ENCODE measurements at places on chromosomes 5 and 9.

- H3K27ac ChIP-seq = no peak overlapping the region
- H3K36me3 ChIP-seq = no peaks in the 10 kb centered on the region
- no peak overlapping the region for H3K4me3 ChIP-seq
- no peak for DNase-seq
- H3K27me3 ChIP-seq = no peaks in the 10 kb centered on the region
These were observed 40.3 kb downstream of the NNT start for GRCh38 chr5:43643327-43643726.

- no peak for DNase-seq
- peaks cover 14% of the 10 kb centered on the region for H3K4me1 ChIP-seq
- H3K4me3 ChIP-seq = no peak overlapping the region
- no peak overlapping the region for H3K27ac ChIP-seq
- H3K27me3 ChIP-seq = peaks cover 6% of the 10 kb centered on the region
These were observed 11.4 kb upstream of the ANKRD33B start for GRCh38 chr5:10552183-10553143.

GRCh38 chr5:67903656-67904055 is 311.9 kb upstream of the PIK3R1 start:
- DNase-seq = no peak
- H3K36me3 ChIP-seq = no peaks in the 10 kb centered on the region
- no peak overlapping the region for H3K27ac ChIP-seq
- no peak overlapping the region for H3K4me3 ChIP-seq
- H3K27me3 ChIP-seq = no peaks in the 10 kb centered on the region
- H3K4me1 ChIP-seq = no peaks in the 10 kb centered on the region

DNA sequence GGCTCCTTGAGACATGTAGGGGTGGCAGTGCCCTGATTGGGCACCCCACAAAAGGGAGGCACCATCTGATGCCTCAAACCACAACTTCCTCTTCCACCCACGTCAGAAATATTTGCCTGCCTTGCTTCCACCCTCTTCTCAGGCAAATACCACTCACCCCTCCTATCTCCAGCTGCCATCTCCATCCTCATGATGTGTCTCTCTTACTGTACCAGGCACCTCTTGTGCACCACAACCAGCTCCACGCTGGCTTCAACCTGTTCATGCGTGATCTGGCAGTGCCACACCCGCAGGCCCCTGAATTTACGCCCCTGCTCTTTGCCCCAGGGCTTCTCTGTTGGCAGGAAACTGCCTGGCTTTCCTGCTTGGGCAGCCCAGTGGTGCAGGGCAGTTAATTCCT is 87.8 kb upstream of the HSPA9 start:
- H3K4me1 ChIP-seq = peaks cover 39% of the 10 kb centered on the region
- H3K27me3 ChIP-seq = peaks cover 72% of the 10 kb centered on the region
- H3K36me3 ChIP-seq = no peaks in the 10 kb centered on the region
- H3K4me3 ChIP-seq = peak overlapping the region; percentile 27
- no peak overlapping the region for H3K27ac ChIP-seq
- peak; percentile 72 for DNase-seq

GRCh38 chr5:76788362-76788761 is 30.5 kb upstream of the F2RL1 start:
- H3K27ac ChIP-seq = no peak overlapping the region
- peaks cover 5% of the 10 kb centered on the region for H3K4me1 ChIP-seq
- no peak overlapping the region for H3K4me3 ChIP-seq
- H3K36me3 ChIP-seq = no peaks in the 10 kb centered on the region

GRCh38 chr5:148856009-148856367 is 29.6 kb downstream of the ADRB2 start:
- no peak overlapping the region for H3K4me3 ChIP-seq
- no peaks in the 10 kb centered on the region for H3K36me3 ChIP-seq
- peaks cover 3% of the 10 kb centered on the region for H3K4me1 ChIP-seq
- H3K27ac ChIP-seq = no peak overlapping the region

- peaks cover 9% of the 10 kb centered on the region for H3K4me1 ChIP-seq
- peaks cover 28% of the 10 kb centered on the region for H3K27me3 ChIP-seq
- peak overlapping the region; percentile 59 for H3K27ac ChIP-seq
- no peak overlapping the region for H3K4me3 ChIP-seq
These were observed 35.2 kb downstream of the PCDHAC2 start for GRCh38 chr5:141001446-141001843.

DNA sequence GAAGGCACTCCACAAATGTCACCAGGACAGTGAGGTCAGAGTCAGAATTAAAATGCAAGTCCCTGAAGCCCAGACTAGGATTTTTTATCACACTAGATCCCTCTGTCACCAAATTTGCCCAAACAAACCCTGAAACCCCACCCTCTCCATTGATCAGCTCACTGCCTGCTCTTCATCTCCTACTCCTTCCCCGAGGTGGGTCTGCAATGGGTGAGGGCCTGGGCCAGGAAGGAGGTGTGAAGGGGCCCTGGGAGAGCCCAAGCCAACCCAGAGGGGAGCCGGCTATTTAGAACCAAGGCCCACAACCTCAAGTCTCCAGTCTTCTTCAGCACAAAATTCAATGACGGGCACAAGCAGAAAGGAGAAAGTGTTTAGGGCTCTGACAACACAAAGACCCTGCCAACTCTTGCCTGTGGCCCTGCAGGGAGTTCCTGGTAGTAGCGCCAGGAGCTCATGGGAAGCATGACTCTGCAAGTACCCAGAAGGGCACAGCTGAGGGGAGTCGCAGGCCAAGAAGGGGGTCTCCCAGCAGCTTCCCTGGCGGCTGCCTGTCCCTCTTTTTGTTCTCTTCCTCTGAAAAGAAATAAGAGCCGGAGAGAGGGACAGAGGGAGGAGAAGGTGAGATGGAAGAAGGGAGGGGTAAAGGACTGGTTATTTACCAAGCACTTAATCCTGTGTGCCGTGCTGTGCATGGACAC is 5.5 kb downstream of the FOXI1 start:
- no peak overlapping the region for H3K27ac ChIP-seq
- peaks cover 3% of the 10 kb centered on the region for H3K27me3 ChIP-seq
- H3K36me3 ChIP-seq = no peaks in the 10 kb centered on the region
- no peak for DNase-seq

- H3K36me3 ChIP-seq = no peaks in the 10 kb centered on the region
- no peak overlapping the region for H3K4me3 ChIP-seq
- DNase-seq = no peak
- no peak overlapping the region for H3K27ac ChIP-seq
- H3K27me3 ChIP-seq = no peaks in the 10 kb centered on the region
- no peaks in the 10 kb centered on the region for H3K4me1 ChIP-seq
These were observed 1791.8 kb upstream of the WWC1 start for GRCh38 chr5:166499447-166500240.

- peaks cover 15% of the 10 kb centered on the region for H3K27me3 ChIP-seq
- no peak for DNase-seq
- no peak overlapping the region for H3K27ac ChIP-seq
- no peak overlapping the region for H3K4me3 ChIP-seq
- H3K4me1 ChIP-seq = no peaks in the 10 kb centered on the region
- H3K36me3 ChIP-seq = no peaks in the 10 kb centered on the region
These were observed 7.0 kb downstream of the IGFBPL1 start for GRCh38 chr9:38417003-38417945.

- no peak overlapping the region for H3K4me3 ChIP-seq
- H3K36me3 ChIP-seq = no peaks in the 10 kb centered on the region
- peaks cover 4% of the 10 kb centered on the region for H3K27me3 ChIP-seq
- no peak overlapping the region for H3K27ac ChIP-seq
- no peaks in the 10 kb centered on the region for H3K4me1 ChIP-seq
- DNase-seq = no peak
These were observed 175.8 kb upstream of the FSTL4 start for GRCh38 chr5:133788121-133788520.

- H3K4me3 ChIP-seq = no peak overlapping the region
- peaks cover 2% of the 10 kb centered on the region for H3K36me3 ChIP-seq
- peaks cover 11% of the 10 kb centered on the region for H3K4me1 ChIP-seq
- no peak overlapping the region for H3K27ac ChIP-seq
- peaks cover 3% of the 10 kb centered on the region for H3K27me3 ChIP-seq
These were observed 37.3 kb upstream of the TRIO start for GRCh38 chr5:14105718-14106410.

DNA sequence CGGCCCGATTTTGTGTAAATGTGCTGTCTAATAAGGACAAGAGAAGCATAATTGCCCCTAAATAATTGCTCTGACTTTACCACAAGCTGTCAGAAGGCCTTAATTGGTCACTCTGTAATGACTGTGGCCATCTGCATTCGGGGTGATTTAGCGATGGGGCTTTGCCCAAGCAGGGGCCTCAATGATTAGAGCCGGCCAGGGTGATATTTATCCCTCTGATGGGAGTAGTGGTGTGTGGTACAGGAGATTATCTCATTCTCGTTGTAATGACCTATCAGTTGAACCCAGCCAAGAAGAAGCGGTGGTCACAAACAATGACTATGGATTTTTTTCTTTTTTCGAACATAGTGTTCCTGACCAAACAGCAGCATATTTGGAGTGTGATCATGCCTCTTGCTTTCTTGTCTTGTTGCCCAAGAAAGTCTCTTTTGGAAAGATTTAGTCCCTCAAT is 72.0 kb upstream of the SAP30L start:
- H3K4me1 ChIP-seq = no peaks in the 10 kb centered on the region

DNA sequence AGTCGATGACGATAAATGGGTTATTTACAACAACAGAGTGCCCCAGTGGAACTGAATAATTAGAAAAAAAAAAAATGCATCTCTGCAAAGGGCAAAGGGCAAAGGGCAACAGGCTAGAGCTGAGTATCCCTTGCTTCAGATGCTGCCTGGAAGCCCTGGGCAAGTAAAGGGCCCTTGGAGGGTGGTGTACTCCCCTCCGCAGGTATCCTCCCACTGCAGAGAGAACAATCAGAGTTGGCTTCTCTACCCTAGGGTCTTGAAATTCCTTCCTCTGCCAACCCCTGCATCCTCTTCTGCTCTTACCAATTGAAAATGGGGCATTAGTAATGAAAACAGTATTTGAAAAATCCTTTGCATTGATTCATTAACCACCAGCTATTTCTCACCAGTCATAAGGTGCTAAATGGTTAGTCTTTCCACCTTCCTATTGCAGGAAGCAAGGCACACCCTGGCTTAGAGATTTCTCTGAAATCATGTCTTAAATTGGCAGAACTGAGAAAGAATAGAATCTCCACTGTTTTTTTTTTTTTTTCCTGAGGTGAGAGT is 122.6 kb downstream of the SEMA6A start:
- peaks cover 29% of the 10 kb centered on the region for H3K36me3 ChIP-seq
- no peak overlapping the region for H3K27ac ChIP-seq
- peaks cover 6% of the 10 kb centered on the region for H3K4me1 ChIP-seq
- DNase-seq = no peak
- H3K27me3 ChIP-seq = no peaks in the 10 kb centered on the region

GRCh38 chr5:146645342-146645741 is 129.4 kb upstream of the GPR151 start:
- no peaks in the 10 kb centered on the region for H3K27me3 ChIP-seq
- no peak for DNase-seq
- no peak overlapping the region for H3K4me3 ChIP-seq

GRCh38 chr9:129489838-129490582 is 130.9 kb downstream of the C9orf50 start:
- peak overlapping the region; percentile 98 for H3K27ac ChIP-seq
- H3K4me1 ChIP-seq = peaks cover 39% of the 10 kb centered on the region
- H3K36me3 ChIP-seq = no peaks in the 10 kb centered on the region

GRCh38 chr9:92726348-92726747 is 38.3 kb downstream of the BICD2 start:
- no peak overlapping the region for H3K27ac ChIP-seq
- no peaks in the 10 kb centered on the region for H3K27me3 ChIP-seq
- DNase-seq = no peak
- peaks cover 64% of the 10 kb centered on the region for H3K4me1 ChIP-seq
- H3K36me3 ChIP-seq = no peaks in the 10 kb centered on the region

Data from naive thymus-derived CD8-positive, alpha-beta T cell (primary cell).